ENCODE measurements at places on chromosomes 12 and 14.

GRCh38 chr12:13211191-13211858 is 14.8 kb downstream of the EMP1 start:
- no peak for DNase-seq

DNA sequence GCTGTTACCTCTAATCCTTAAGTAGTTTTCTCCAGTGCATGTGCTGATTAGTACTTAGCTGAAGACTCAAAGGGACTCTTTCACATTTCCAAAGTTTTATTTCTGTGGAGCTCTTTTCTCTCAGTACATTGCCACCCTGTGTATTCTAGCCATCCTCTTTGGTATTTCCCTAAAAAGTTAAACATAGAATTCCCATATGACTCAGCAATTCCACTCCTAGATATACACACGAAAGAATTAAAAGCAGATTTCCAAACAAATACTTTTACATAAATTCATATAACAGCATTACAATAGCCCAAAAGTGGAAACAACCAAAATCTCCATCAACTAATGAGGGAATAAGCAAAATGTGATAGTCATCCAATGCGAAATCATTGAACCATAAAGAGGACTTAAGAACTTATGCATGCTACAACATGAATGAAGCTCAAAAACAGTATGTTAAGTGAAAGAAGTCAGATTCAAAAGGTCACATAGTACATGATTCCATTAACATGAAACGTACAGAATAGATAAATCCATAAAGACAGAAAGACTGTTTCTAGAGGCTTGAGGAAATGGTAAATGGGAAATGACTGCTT is 9.0 kb upstream of the NOVA1 start:
- DNase-seq: no peak

DNA sequence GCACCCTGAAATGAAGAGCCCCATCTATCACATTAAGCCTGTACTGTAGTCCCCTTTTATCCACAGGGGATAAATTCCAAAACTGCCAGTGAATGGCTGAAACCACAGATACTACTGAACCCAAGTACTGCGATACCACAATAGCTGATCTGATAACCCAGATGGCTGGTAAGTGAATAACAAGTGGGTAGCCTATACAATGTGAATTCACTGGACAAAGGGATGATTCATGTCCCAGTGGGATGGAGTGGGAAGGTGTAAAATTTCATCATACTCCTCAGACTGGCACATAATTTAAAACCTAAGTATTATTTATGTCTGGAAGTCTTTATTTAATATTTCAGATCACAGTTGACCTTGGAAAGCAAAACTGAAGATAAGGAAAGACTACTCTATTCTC is 201.3 kb downstream of the GPHN start:
- DNase-seq: no peak

DNA sequence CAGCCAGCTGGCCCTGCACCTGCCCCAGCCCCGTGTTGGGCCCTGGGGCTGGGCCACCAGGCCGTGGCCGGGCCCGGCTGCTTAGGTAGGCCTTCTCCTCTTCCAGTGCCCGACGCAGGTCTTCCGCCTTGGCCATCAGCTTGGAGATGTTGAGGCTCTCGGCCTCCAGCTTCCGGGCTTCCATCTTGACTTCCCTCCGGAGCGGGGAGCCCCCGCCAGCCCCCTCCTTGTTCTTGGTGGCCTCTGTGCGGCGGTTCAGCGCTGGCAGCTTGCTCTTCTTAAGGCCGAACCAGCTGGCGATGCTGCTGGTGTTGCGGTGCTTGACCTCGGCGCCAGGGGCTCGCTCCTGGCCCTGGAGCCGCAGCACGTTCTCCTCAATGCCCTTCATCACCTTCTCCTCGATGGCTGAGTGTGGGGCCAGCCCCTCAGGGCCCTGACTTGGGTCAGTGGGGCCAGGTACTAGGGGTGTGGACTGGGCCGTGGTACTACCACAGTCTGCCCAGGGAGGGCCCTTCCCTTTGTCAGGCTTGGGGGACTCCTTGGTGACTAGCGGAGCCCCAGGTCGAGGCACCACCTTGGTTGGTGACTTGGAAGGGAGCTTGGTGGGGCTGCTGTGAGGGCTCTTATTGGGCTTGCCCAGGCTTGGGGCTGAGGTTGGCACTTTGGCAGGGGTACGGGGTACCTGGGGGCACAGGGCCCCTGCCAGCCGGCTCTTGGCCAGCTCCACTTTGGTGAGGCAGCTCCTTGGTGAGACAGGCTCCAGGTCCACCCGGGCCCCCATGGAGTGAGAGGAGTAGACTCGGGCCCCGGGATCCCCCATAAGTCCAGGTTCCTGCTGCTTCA is 33.2 kb downstream of the NCKAP5L start:
- DNase-seq: no peak

DNA sequence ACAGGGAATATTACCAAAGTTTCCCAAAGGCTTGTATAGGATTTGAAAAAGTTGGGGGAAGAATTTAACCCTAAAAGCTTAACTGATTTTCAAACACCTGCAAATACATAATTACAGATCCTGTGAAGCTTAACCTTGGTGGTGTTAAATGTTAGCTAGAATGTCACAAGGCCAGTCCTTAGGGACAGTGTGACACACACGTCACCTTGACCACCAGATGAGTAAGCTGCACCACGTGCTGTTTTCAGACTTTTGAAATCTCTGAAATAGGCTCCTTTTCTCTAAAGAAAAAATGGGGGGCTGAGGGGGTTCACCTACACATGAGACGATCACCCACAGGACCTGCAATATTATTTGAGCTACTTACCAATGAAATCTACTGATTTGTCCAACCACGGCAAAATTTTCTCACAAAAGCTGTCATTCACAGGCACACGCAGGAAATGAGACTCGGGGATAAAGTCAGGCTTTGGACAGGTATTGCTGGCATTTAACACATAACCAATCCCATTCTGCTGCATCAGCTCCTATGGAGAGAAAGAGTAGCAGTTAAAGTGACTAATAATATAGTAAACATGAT is 75.9 kb downstream of the DUSP16 start:
- no peak for DNase-seq

DNA sequence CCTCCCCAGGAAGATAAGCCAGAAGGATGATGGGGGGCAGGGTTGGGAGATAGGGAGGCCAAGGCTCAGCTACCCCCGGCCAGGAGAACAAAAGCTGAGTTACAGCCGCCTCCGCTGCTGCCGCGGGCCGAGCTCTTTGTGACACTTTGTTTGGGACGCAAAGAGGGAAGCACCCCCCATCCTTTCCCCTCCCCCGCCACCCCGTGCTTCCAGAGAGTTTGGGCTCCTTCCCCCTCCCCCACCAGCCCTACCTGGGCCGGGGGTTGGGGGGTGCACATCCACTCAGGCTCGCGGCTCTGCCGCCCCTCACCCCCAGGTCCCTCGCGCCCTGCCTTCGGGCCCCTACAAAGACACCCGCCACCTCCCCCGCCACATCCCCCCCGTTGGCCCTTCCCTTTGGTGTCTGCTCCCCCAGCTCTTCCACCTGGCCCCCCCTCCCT is 799 bp downstream of the ZNF219 start:
- peak; percentile 73 for DNase-seq

- no peak for DNase-seq
Measured at GRCh38 chr12:87815771-87816585, 213.2 kb downstream of the C12orf50 start.

DNA sequence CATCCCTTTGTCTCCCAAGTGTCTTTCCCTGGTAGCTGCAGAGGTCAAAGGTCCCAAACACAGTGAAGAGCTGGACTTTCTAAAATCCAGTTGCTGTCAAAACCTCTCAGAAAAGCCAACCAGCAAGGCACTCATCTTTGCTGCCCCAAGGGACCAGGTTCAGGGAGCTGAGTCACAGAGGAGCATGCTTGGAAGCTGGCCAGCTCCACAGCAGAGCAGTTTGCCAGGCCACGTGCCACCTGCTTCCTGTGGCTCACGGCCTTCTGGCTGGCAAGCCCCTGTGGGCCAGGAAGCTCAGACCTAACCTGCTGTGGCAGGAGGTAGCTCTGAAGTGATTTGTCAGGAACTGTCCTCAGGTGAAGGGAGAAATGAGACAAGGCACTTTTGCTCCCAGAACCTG is 3.6 kb downstream of the ISCU start:
- peak; percentile 83 for DNase-seq

GRCh38 chr12:7496451-7496850 is 7.1 kb downstream of the CD163 start:
- DNase-seq: no peak

DNA sequence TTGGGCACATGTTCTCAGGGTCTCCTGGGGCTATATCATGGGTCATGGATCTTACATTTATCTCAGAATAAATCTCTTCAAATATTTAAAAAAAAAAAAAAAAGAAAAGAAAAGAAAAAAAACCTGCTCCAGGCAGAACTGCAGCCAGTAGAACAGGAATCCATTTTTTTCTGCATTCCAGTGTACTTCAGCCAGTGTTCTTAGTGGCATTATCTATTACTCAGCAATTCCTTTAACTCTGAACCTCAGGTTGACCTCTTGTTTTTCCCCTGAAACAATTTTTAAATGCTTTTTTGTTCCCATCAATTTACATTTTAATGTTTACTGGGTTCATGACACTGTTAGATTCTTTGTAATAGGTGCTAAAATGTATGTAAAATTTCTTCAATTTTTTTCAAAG is 66.7 kb upstream of the STXBP6 start:
- DNase-seq: no peak

DNA sequence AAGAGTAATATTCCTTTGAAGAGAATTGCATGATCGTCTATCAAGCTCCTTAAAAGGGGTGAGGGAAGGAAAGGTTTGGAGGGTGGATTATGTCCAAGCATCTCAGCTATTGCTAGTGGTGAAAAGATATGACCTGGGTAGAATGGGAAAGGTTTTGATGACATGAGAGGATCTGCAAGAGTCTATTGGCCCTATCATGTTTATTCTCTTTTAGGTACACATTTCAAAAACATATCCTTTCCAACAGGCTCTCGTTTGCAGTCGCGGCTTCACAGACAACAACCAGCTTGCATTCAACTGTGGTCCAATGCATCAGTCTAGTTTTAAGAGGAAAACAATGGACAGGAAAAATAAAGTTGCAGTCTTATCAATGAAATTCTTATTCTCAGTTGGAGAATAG is 17.1 kb downstream of the FOXG1 start:
- DNase-seq: no peak

DNA sequence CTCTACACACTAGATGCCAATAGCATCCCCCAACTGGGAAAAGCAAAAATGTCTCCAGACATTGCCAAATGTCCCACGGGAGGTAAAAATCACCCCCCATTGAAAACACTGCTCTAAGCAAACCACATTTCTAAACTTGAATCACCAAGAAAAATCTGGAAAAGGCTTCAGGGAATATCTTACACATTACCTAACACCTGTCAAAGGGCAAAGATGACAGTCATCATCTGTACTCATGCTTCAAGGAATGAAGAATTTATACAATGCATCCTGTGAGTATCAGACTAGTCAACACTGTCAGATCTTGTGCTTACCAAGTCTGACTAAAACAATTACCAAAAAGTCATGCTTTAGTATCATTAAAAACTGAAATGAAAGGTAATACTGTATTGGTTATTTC is 161.6 kb upstream of the SOX5 start:
- no peak for DNase-seq

DNA sequence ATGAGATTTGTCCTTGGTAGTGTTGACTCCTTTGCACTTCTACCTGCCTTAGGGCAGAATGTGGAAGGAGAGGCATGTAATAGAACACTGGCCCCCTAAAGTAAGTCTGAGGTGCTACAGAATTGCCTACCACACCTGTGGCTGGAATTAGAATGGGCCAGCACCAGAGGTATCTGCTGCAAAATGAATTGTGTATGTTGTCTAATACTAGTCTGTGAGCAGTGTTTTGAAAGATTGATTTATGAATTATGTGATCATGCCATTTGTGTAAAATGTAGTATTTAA is 5.7 kb upstream of the STYX start:
- no peak for DNase-seq

GRCh38 chr14:70043001-70043400 is 145.8 kb downstream of the SLC8A3 start:
- DNase-seq: no peak

GRCh38 chr12:50677858-50678257 is 86.0 kb upstream of the ATF1 start:
- no peak for DNase-seq

DNA sequence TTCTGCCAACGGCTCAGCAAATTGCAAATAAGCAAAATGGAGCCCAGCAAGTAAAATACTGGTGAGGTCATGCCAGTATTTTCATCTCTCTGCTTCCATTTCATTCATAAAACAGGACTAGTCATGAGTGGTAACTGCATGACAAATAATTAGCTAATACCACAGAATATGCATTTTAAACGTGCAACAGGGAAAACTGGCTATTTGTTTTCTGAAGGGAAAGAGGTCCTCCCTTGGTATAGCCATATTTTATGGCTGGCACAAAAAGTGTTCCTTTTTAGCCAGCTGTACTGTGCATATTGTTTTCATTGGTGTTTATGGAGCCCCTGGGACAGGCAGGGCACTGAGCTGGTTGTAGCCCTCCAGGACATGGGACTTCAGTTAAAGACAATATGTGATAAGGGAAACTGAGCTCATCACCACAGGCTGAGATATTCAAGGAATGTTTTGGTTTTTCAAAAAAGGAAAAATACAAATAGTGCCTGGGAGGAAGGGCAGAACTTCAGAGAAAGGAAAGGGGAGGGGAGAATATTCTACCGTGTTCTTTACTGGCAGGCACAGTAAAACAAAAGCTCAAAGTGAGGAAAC is 26.1 kb upstream of the FOXN3 start:
- no peak for DNase-seq

DNA sequence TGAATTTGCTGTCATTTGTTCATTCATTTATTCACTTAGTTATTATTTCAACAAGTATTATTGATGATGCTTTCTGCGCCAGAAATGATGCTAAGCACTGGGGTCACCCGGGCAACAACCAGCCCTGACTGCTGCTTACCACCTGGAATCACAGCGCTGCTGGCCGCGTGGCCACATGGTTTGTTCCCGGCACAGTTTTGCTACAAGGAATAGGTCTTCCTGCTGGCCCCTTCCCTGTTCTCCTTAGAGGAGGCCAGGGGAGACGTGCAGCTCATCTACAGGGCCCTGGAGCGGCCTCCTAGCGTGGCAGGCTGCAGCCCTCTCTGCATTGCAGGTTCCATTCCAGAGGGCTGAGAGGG is 7.0 kb downstream of the JDP2 start:
- no peak for DNase-seq

- peak; percentile 60 for DNase-seq
Measured at GRCh38 chr12:121794534-121795033, 1.1 kb upstream of the RHOF start.

Measured in right cardiac atrium (tissue), 5 donors.